ENCODE measurements at places on chromosomes 13 and 19.

- DNase-seq = no peak
Measured at GRCh38 chr19:53047379-53047778, 2.8 kb downstream of the ERVV-2 start.

DNA sequence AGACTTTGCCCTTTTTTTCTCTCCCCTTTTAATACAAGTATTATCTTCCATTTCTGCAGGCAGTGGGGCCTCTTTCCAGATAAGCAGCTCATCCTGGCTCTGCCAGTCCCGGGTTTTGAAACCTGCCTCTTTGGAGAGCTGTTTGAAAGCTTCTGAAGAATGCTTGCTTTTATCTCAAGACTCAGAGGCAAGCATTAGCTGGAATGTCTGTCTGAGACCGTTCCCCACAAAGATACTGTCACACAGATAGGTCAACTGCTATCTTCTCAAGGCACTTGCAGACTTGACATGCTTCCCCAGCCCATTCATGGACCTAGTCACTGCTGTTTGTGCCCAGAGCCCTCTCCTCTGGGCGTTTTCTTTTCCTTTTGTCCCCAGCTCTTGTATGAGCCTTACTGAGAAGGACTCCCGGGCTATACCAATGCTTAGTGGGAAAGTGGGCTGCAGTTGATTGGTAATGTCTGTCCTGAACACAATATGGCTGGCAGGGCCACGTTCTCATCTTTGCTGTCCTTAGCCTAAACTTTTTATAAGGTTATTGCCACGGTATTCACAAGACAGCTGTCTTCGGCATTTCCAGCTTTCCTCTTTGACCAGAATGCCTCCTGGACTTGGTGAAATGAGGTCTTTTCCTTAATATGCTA, 13.4 kb downstream of the SERP2 start:
- no peak for DNase-seq

- no peak for DNase-seq
Measured at GRCh38 chr13:48874165-48874564, 101.5 kb upstream of the FNDC3A start.

DNA sequence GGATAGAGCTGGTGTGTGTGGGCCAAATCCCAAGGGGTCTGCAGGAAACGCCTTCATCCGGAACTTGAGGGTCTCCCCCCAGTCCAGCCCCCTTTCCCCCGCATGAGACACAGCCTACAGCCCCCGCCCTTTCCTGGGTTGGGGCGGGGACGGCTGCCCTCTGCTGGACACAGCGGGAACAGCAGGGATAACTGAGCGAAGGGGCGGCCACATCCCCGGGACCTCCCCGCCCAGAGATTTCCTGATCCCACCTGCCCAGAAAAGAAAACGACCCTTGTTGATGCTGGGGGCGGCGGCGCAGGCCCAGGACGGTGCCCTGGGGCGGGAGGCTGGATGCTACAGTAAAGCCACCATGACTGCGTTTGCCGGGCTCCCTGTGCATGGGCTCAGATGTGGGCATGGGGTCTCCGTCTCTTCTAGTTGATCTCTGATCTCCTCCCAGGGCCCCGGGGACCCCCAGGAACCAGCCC, 14.2 kb downstream of the ONECUT3 start:
- DNase-seq = no peak

DNA sequence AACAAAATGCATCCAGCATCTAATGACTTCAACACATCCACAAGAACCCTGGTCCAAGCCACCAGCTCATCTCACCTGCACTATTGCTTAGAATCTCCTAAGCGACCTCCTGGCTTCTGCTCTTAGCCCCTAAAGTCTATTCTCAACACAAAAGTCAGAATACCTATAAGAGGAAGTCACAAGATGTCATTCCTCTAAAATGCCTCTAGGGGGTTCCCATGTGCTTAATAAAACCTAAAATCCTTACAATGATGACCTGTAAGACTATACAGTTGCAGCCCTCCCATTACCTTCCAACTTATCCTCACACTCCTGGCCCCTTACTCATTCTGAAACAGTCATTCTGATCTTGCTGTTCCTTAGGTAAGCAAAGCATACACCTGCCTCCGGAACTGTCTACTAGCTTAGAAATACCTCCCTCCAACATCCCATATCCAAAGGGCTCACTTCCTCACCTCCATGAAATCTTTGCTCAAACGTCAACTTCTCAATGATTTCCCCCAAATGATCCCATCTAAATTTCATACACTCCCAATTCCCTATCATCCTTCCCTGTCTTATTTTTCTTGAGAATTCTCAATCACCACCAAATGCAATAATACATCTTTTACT, 10.0 kb downstream of the ATP7B start:
- peak; percentile 34 for DNase-seq

DNA sequence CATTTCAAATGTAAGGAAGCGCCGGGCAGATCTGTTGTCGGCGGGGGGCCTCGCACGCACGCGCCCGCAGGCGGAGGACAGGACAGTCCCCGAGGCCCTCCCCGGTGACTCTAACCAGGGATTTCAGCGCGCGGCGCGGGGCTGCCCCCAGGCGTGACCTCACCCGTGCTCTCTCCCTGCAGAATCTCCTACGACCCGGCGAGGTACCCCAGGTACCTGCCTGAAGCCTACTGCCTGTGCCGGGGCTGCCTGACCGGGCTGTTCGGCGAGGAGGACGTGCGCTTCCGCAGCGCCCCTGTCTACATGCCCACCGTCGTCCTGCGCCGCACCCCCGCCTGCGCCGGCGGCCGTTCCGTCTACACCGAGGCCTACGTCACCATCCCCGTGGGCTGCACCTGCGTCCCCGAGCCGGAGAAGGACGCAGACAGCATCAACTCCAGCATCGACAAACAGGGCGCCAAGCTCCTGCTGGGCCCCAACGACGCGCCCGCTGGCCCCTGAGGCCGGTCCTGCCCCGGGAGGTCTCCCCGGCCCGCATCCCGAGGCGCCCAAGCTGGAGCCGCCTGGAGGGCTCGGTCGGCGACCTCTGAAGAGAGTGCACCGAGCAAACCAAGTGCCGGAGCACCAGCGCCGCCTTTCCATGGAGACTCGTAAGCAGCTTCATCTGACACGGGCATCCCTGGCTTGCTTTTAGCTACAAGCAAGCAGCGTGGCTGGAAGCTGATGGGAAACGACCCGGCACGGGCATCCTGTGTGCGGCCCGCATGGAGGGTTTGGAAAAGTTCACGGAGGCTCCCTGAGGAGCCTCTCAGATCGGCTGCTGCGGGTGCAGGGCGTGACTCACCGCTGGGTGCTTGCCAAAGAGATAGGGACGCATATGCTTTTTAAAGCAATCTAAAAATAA, 18.2 kb downstream of the IL17D start:
- no peak for DNase-seq

GRCh38 chr19:38032151-38032550, 125.1 kb downstream of the SIPA1L3 start:
- DNase-seq = no peak

GRCh38 chr19:13033244-13033643, 38.0 kb downstream of the NFIX start:
- no peak for DNase-seq

DNA sequence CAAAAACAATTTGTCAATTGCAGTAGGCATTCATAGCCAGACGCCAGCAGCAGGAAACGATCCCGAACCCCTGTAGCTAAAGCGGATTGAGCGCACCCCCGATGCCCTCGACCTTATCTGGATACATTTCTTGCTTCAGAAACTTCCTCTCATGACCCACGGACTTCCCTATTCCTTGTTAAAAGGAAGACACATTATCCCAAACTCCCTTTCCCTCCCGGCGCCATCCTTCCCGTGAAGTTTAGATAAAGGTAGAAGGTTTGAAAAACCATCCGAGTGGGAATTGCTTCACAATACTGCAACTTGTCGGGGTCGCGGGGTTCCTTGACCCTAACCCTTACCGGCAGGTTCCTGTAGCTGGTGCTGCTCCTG, 977 bp downstream of the PCDH20 start:
- DNase-seq = no peak

DNA sequence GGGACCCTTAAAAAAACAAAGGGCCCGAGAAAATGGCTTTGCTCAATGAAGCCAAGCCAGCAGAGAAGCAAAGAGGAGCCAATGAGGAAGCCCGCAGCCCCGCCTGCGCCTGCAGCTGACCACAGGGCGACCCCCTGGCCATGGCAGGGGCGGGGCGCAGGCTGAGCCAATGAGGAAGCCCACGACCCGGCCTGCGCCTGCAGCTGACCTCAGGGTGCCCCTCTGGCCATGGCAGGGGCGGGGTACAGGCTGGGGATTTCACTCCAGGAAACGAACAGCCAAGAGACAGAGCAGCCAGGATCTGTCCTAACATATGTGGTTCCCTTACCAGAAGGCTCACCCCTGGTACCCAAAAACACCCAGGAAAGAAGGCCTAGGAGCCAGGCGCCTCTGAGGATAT, 101.4 kb downstream of the STK24 start:
- no peak for DNase-seq

Data from T-helper 1 cell (primary cell).